ENCODE measurements at places on chromosomes 4 and X. TPM values are rescaled to one million over a fixed set of nuclear protein-coding genes. Genes with fewer than 3 reads are reported as not detected.

- no peaks in the 10 kb centered on the region for H3K4me1 ChIP-seq
- peaks cover 94% of the 10 kb centered on the region for H3K36me3 ChIP-seq
Measured at GRCh38 chr4:3176367-3177229, 72.4 kb upstream of the MSANTD1 start.

MAGEB10 gene
- not detected for total RNA-seq

EGF gene
- total RNA-seq = not detected

GYG2 gene
- total RNA-seq = not detected
